Stimulated activated CD8-positive, alpha-beta memory T cell treated with anti-CD3 and anti-CD28 coated beads, Interleukin-15, amount 100 ng/mL, for 24 hours (primary cell): ENCODE measurements at places on chromosomes 5 and 9.
A peak's percentile ranks its signal among the peaks of the same experiment; 100 is the strongest.

- no peak for DNase-seq
Observed at GRCh38 chr5:56388229-56388985, 155.3 kb upstream of the ANKRD55 start.

DNA sequence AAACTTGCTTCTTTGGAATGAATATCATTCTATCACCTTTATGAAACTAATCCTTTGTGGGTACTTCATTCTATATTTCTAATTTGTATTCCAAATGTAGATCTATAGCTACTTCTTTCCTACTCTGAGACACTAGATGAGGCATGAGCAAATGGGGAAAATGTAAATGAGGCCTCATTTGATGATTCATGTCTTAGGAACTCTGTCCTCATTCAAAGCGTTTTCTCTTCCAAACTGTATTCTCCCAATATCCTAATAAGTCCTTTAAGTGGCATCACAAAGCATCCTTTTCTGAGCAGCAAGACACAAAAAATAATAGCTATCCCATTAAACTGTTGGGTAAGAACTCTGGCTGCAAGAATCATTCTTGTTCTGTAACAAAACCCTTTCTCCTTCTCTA, 56.1 kb downstream of the TTLL11 start:
- DNase-seq: no peak

- DNase-seq: no peak
Observed at GRCh38 chr9:105662184-105663104, at the start of gene TAL2. TAL2 (plus strand) TSS chr9:105662457; CDS start chr9:105662497, 40 bp downstream.

DNA sequence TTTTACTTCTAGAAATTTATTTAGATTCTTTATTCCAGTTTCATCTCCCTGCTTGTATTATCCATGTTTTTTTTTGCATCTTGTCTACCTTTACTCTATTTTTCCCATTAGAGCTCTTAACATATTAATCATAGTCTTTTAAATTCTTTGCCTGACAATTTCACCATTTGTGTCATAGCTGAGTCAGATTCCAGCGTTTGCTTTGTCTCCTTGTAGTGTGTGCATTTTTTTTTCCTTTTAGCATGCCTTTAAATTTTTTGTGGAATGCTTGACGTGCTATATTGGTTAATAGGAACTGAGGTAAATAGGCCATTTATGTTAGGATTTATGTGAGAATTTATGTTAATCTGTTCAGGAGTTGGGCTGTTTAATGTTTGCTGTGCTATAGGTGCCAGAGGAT, 41.8 kb upstream of the NFIL3 start:
- no peak for DNase-seq

GRCh38 chr9:68704814-68705530, at the start of gene PIP5K1B:
PIP5K1B (plus strand) TSS chr9:68705240; CDS start chr9:68822615, 117,375 bp downstream.
- peak; percentile 16 for DNase-seq

- no peak for DNase-seq
Observed at GRCh38 chr9:81207651-81208050, 481.7 kb downstream of the TLE1 start.

- DNase-seq: no peak
Observed at GRCh38 chr5:533955-534742, 9.9 kb upstream of the SLC9A3 start.

DNA sequence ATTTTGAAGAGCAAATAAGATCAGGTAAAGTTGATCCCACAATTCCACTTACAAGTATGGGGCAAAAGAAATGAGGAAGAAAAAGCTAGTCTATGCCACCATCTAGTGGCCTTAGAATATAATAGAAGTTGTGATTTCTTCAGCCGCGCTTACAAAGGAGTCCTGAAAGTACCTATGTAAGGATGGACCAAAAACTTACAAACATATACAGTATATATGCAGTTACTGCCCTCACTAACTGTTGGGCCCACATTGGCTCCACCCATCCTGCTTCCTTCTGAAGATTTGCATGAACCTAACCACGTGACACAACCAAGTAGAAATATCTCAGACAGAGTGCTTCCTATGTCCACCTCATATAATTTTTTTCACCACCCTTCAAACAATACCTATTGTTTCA, 11.7 kb upstream of the OR13D1 start:
- DNase-seq: no peak

DNA sequence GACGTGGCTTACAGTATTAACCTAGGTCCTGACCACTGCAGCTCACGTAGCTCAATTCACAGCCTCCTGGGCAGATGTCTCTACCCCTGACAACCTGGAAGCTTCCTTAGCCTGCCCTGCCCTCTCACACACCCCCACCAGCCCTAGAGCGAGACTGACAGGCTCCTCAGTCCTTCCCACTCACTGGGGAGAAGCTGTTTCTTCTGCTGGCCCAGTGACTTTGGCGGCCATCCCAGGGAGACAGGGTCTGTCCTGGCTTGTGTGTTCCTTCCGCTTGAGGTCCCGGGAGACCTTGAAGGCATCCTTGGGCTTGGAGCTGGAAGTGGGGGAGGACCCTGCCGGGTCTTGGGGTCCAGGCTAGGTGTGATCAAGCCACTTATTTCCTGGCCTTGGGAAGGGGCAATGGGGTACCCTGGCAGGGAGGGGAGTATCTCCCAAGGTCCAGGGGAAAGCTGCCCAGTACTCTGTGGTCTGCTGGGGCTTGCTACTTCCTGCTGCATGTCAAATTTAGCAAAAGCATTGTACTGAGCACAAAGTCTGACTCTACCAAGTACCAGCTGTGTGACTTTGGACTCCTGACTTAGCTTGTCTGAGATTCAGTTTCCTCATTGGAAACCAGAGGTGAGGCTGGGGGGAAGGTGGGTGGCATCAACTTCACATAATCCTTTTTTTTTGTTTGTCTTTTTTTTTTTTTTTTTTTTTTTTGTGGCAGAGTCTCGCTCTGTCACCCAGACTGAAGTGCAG, 1.9 kb downstream of the MIGA2 start:
- no peak for DNase-seq

- no peak for DNase-seq
Observed at GRCh38 chr5:104045987-104046386, 483.4 kb upstream of the NUDT12 start.
